Activated naive CD4-positive, alpha-beta T cell treated with anti-CD3 and anti-CD28 coated beads, Interleukin-2, amount 50 U/mL, for 72 hours (primary cell): ENCODE measurements at places on chromosomes 3 and 15. TPM values are rescaled to one million over a fixed set of nuclear protein-coding genes. Genes with fewer than 3 reads are reported as not detected.

The CCDC39 gene
- not detected for total RNA-seq

The UBAP1L gene
- total RNA-seq = 2.2 TPM

The TGM4 gene
- total RNA-seq = not detected

The TM4SF18 gene
- not detected for total RNA-seq

DNA sequence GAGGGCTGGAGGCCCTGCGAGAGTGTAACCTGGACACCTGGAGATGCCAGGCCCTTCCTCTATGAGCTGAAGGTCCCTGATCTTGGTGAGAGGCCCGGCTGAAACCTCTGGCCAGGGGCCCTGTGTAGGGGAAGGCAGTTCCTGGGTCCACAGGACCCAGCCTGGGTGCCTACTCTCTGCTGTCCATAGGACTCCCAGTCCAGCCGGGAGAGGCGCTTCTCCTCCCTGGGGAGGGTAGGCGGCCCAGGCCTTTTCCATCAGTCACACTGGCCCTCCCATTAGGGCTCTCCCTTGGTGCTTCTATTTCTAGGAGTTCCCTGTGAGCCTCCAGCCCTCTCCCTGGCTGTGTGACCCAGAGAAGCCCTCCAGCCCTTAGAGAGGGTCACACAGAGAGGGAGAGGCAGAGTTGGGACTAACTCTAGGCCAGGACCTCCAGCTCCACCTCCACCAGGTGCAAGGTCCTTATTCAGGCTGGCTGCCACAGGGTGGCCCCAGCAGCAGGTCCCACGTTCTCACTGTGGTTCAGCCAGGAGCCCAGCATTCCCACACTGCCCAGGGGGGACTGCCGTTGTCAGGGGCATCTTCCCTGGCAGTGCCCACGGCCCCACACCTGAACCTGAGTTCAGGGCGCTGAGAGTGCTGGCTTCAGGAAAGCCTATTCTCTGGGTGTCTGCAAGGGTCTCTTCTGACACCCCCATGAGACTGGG lies 146.8 kb downstream of the SMAD6 start:
- DNase-seq = no peak

- no peak for DNase-seq
Measured at GRCh38 chr3:45546126-45546620, 48.4 kb upstream of the LIMD1 start.

DNA sequence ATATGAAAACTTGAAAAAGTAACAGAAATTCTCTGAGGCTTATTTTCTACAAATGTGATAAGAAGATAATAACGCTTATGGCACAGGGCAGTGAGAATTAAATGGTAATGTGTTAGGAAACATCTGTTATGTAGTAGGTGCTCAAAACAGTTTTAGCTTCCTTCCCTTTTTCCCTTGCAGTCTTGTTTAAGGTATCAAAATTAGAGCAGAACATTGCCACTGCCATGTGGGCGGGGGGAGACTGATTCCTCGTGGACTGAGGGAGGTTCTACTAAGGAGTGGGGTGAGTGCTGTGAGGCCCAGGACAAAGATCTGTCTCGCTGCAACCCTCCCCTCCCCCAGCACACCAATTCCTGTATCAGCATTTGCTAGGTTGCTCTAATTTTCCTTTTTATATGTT lies 702.4 kb downstream of the TUSC7 start:
- no peak for DNase-seq

DNA sequence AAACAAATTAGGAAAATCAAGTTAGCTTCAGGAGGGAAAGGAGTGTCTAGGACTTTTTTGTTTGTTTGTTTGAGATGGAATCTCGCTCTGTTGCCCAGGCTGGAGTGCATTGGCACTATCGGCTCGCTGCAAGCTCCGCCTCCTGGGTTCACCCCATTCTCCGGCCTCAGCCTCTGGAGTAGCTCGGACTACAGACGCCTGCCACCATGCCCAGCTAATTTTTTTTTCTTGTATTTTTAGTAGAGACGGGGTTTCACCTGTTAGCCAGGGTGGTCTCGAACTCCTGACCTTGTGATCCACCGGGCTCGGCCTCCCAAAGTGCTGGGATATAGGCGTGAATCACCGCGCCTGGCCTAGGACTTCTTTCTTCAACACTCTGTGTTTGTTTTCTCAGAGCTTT lies 171.1 kb downstream of the NLGN1 start:
- DNase-seq = no peak

DNA sequence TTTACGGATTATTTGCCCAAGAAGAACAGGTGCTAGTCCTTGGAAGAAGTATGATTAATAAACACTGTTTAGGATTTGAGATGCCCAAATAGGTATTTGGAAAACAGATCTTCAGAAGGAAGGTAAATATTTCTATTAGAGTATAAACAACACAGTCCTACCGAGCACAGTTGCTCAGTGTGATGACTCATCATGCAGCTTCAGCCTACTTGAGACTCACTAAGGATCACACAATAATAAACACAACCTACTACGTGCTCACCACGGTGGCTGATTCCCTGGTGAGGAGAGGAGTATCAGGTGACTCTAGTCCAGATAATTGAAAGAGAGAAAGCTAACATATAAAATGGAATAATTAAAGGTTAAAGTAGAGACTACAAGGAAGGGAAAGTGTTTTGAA lies 72.0 kb downstream of the PDZRN3 start:
- DNase-seq = no peak

DNA sequence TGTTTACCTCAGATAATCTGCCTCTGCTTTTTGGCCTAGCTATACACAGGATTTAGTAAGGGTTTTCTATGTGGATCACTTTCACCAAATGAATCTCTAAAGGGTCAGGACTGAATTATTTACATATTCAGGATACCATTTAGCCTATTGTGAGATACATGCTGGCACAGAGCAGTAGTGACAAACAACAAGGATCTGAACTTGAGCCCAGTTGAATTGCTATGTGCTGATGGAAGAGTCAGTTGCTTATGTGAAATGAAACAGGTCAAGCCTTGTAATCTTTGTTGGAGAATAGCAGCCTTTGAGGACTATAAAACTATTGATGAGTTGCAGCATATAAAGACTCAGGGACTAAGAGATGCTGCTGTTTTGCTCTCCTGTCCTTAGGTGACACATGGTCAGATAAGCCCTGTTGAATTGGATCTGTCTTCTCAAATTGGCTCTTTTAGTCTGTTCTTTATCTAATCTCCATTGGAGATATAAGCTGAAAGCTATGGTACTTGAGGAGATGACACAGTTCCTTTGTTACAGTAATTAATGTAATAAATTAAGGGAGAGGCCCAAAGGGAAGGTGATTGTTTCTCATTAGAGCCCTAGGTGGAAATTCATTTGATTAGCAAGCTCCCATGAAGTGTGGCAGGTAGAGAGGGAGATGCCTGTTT lies 30.4 kb downstream of the ZNF609 start:
- no peak for DNase-seq

DNA sequence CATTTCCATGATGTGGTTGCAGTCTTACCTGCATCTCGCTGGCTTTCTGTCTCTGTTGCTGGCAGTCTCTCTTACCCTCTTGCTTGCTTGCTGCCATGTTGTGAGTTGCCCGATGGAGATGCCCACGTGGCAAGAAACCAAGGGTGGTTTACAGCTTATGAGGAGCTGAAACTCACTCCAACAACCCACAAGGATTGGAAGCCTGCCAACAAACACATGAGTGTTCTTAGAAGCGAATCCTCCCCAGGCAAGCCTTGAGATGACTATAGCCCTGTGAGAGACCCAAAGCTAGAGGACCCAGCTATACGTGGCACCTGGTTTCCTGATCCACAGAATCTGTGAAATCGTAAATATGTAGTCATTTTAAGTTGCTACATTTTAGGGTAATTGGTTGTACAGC lies 490.9 kb upstream of the ADAMTS9 start:
- DNase-seq = no peak

- no peak for DNase-seq
Measured at GRCh38 chr3:66113542-66113941, 74.8 kb upstream of the MAGI1 start.

- DNase-seq = no peak
Measured at GRCh38 chr3:117848606-117849005, 1139.0 kb downstream of the TUSC7 start.

DNA sequence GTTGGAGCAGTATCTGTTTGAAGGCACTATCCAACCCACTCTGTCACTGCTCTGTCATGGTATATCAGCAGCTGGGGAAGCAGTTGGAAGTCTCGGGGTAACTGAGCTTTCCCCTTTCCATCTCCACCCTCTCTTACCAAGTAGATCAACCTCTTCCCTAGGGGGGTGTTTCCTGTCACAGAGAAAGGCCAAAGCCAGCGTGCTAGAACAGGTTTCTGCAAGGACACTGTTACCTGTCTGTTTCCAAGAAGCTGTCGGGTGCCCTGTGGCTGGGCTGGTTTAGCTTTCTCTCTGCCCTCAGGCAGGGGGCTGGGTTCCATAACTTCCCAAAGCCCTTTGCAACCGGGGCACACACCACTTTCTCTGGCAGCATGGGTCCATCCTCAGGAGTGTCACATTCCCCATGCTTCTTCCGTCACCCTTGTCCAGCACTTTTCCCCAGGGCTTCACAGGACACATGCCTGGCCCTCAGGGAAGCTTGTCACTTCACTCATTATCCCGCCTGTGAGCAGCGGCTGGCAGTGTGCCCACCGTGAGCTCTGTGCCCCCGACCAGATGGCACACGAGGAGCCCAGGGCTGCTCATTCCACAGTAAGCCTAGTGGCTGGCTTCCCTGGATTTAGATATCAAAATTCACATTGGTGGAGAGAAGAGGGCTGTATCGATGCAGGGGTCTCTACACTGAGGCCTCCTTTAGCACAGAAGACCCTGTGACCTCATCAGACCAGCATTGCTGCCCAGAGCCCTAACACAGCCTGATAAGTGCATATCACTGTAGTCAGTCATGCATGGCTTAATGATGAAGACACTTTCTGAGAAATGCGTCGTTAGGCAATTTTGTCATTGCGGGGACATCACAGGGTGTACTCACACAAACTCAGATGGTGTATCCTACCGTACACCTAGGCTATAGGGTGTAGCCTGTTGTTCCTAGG lies 205.8 kb downstream of the SLCO3A1 start:
- DNase-seq = no peak

- no peak for DNase-seq
Measured at GRCh38 chr3:158794936-158795518, 6.8 kb upstream of the MFSD1 start.

DNA sequence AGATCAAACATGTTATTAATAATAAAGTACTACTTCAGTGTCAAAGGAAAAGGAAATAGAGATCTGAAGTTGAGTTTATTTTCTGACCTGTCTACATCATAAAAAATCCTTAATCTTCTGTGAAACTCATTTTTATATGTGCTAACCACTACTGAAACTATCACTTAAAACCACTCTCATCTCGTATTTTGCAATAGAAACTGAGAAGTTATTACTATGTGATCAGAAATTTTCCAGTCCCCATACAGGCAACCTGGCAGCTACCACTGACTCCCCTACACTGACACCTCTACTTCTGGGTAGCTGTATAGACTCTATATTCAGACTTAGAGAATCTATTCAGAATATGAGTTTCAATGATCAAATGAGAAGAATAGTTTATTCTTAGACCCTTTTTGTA lies 8.3 kb downstream of the HDGFL3 start:
- no peak for DNase-seq

GRCh38 chr15:45337224-45337623 lies 41.1 kb downstream of the GATM start:
- DNase-seq = no peak

DNA sequence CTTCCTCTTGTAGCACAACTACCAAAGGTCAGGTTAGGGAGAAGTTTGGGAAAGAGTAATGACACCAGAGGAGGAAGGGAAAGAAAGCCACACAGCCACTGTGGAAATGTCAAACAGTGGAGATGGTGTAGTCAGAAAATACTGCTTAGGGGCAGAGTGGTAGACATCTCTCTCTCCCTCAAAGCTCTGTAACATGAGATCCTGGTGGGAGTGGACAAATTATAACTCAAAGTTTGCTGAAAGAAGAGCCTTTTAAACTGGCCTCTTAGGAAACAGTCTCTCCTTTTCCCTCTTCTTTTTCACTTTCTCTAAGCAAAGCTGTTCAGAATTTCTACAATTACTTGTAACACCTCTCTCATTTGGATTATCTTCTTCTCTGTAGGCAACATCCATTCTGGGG lies 55.8 kb downstream of the LRRN1 start:
- DNase-seq = no peak
